Left lobe of liver (tissue), 2 donors: ENCODE measurements at places on chromosomes 1 and 21.
A peak's percentile ranks its signal among the peaks of the same experiment; 100 is the strongest.

DNA sequence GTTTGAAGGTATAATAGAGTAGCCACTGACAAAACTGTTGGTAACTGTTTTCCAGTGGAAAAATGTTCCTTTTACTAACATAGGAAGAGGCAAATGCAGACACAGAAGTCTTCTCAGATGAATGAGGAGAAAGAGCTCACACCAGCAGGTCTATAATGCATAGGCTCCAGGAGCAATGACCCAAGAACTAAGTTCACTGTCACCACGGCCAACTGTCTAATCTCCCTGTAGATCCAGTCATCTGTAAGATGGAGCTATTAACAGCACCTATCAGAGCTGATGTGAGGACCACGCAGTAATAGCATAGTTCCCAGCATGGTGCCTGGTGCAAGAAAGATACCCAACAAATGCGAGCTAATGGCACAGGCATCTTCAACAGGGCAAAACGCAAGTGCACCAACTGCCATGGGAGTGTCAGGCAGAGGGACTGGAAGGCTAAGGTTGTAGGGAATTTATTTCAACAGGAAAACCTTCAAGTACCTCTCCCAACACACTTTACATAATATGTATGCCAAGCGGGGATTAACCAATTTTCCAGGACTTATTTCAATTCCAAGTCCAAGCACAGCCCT lies 12.9 kb downstream of the GNB1 start:
- no peak for DNase-seq

GRCh38 chr1:89871768-89872473 lies 51.1 kb downstream of the LRRC8D start:
- peak; percentile 59 for DNase-seq

DNA sequence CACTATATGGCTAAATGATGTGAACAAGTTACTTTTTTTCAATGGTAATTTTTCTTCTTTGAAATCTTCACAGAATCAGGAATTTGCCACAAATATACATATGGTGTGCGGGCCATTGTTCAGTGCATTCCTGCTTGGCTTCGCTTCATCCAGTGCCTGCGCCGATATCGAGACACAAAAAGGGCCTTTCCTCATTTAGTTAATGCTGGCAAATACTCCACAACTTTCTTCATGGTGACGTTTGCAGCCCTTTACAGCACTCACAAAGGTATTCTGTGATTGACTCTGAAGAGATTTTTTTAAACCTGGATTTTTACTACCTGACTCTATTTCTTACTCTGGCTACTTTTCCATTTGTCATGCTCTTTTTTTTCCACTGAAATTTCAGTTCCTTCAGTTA lies 76.2 kb upstream of the KIAA1614 start:
- DNase-seq: no peak

DNA sequence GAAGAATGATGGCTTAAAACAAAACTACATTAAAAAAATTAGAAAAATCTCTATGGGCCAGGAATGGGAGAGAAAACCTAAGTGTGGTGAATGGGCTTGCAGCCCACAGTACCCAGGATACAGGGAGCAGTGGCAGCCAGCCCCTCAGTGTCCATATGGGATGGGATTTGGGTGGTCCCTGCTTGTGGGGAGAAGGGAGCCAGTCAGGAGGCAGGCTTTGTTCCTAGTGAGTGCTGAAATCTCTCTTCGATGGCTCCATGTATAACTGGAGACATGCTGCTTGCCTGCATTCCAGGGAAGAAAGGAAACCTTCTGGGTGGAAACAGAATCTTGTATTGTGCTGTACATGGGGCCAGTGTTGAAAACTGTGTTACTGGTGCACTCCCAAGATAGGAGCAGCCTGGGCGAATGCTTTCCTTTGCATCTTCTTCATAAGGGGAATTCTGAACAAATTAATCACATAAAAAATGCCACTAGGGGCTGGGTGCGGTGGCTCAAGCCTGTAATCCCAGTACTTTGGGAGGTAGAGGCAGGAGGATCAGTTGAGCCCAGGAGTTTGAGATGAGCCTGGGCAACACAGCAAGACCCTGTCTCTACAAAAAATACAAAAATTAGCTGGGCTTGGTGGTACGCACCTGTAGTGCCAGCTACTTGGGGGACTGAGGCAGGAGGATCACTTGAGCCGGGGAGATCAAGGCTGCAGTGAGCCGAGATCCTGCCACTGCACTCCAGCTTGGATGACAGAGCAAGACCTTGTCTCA lies 36.0 kb downstream of the PTPRU start:
- DNase-seq: no peak

GRCh38 chr1:29785137-29785527 lies 548.8 kb downstream of the PTPRU start:
- DNase-seq: no peak

- DNase-seq: no peak
Measured at GRCh38 chr1:26996024-26996423, 2.5 kb downstream of the TRNP1 start.

DNA sequence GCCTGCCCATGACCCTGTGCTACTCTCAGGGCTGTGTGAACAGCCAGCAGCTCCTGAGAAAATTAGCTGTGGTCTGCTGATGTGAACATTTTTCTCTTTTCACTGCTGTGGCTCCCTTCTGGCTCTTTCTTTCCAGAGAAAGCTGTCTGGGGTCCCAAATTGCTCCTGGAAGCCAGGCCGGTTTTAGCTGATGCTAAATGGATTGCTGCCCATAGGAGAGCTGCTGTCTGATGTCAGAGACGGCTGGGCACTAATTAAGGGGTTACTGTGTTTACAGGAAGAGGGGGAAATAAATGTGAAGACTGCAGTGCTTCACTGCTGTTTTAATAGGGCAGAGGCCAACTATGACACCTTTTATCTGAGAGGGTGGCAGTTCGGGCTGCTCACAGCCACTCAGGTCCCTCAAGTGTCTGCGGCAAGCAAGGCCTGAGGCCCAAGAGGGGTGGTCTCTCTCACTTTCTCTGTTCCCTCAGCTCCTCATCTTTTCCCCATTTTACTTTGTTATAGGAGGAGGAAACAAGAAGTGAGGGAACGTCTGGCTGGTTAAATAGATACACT lies 106.0 kb upstream of the GNG12 start:
- no peak for DNase-seq

GRCh38 chr1:246372559-246372958 lies 134.5 kb downstream of the SMYD3 start:
- no peak for DNase-seq

DNA sequence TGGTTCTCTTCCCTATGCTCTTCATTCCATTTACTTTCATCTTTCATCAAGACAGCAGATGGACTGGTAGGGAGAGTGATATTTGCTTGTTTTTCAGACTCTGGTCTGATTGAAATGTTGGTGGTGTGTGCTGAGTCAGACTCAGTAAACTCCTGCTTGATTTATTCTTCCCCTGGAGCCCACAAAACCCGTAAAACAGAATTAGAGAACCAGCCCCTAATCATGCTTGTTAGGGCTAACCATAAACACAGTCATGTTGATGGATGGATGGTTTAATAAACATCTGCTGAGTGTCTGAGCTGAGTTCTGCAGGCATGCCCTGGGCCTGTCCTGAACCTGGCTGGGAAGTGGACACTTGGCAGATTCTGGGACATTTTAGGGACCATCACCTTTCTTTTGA lies 24.8 kb downstream of the NOS1AP start:
- DNase-seq: no peak

DNA sequence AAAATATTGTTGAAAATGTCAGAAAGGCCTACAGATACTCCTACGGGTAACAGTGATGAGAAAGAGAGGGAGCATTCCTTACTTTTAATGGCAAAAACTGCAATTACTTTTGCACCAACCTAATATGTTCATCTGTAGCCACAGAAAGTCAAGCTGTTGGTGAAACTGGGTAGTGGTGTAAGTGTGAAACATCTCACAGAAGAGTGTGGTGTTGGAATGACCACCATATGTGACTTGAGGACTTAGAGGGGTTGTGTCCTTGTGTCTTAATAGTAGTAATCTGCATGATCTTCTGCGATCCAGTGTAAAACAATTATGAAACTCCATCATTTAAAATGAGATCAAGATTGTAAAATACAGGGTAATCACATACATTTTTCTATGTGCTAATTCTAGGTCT lies 320.7 kb downstream of the ADGRL2 start:
- DNase-seq: no peak

GRCh38 chr1:2180297-2181245 lies 14.0 kb downstream of the FAAP20 start:
- DNase-seq: no peak

DNA sequence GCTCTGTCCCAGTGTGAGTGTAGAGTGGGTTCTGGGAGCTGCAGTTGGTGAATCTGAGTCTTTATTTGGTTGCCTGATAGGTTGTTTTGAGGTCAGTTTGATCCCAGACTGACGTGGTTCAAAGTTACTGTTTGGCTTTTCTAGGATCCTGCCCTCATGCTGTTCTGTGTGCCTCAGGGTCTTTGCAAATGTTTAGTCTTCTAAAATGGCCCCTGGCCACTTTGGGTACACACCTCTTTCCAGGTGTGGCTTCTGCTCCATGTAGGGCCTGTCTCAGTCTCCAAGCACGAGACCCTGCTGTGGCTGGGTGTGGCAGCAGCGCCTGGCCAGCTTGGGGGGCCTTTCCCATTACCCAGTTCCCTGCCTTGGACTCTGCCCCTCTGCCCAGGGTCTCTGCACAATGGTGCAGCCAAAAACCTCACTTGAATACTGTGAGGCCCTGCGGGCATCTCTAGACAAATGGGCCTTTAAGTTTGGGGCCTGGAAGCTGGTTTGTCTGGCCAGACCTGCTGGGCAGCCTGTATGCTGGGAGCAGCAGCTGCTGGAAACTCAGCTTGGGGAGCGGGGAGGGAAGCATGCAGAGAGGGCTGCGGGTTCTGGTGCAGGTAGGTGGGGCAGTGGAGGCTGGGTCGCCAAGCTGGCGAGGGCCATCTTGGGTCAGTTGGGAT lies 5.6 kb downstream of the PTPRF start:
- DNase-seq: no peak

DNA sequence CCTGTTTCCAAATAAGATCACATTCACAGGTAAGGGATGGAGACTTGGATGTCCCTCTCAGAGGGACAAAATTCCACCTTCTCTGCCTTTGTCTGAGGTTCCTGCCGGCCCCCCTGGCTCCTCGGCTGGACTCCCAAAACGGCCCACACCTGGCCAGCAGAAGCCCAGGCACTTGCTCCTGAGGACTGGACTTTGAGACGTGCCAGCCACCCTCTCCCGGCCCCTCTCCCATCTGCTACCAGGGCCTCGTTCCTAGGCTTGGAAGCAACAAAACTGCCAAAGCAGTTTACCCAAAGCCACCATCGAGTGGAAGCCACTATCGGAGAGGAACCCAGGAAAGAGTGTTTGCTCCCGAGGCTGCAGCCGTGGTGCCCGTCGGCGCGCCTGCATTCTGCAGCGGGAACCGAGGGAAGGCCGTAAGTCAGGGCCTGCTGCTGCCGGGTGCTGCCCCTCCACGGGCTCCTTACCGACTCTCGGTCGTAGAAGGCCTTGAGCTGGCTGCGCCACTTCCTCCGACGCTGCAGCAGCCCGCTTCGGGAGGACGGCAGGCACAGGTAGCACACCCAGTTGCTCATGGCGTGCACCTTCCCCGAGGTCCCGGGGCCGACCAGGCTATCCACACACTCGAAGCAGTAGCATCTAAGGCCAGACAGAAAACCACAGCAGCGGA lies 3.5 kb downstream of the DNMT3L start:
- no peak for DNase-seq

- DNase-seq: no peak
Measured at GRCh38 chr1:197367627-197368026, 99.6 kb downstream of the CRB1 start.

GRCh38 chr1:192657760-192658159 lies 21.8 kb downstream of the RGS13 start:
- DNase-seq: no peak

- no peak for DNase-seq
Measured at GRCh38 chr1:201181726-201182125, 8.9 kb upstream of the IGFN1 start.

GRCh38 chr1:99062192-99062591 lies 57.5 kb upstream of the PLPPR5 start:
- no peak for DNase-seq

DNA sequence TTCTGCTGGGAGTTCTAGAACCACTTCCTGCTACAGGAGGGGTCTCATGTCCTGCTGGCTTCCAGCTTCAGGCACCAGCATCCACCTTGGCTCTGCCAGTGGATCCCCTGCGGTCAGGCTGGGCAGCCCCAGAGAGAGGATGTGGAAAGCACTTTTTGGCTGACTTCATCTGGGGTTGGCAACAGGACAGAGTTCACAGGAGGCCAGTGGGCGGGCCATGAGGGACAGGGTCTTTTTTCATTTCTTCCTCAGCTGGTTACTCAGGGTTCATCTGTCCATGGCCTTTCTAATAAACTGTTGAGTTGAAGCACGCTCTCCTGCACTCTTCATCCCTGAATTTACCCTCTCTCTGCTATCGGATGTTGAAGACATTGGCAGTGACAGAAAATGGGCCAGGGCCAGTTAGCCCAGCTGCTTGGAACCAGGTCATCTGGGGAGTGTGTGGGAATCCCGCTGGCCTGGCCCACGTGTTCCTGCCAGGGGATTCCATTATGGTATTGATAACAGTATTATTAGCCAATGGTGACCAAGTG lies 45.2 kb downstream of the RPS6KA1 start:
- DNase-seq: no peak

DNA sequence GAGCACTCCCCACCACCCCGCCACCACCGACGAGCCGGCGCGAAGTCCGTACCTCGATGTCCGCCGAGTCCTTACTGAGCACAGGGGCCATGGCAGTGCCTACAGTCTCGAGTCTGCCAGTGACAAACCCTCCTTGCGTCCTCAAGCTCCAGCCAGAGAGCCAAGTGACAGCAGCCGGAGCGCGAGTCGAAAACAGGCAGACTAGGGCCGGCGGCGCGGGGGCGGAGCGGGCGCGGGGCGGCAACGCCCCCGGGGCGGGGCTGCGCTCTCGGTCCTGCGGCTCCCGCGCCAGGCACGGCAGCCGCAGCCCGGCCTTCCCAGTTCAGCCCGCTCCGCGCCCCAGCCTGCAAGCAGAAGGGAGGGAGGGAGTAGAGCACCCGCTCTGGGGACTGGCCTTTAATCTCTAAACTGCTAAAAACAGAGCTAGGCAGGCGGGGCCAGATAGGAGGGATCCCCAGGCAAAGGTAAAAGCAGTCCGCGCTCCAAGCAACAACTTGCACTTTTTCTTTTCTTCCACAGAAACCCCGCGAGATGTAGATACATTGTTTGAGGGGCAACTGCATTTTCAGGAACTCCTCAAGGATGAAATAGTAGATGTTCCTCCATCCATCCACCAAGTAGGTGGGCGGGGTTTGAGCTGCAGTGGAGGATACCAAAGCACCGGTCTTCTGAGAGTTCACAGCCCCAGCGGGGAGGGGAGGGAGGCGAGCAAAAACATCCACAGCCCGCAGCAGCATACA lies at the start of gene DPYD:
DPYD (minus strand) TSS at position 203 of the 740 bp plus-strand sequence; CDS start at position 91, 112 bp downstream.
- DNase-seq: peak; percentile 94

DNA sequence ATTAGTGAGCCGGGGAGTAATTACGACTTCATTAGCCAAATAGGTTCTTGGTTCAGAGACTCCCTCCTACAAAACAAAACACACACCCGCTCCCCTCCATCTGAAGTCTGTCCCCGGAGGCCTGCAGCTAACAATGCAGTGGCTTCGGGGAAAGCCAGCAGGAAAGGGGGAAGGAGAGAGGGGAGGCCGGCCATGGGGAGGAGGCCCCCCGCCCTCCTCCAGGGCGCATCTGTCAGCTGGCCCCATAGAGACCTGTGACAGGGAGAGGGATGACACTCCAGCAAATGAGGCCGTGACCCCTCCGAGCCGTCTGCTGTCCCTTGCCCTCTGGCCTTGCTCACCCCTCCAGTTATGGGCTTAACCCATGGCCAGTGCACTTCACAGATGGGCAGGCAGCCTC lies 12.1 kb upstream of the CNTN2 start:
- DNase-seq: no peak

GRCh38 chr1:37890378-37891014 lies 31.1 kb upstream of the MTF1 start:
- no peak for DNase-seq
